ENCODE measurements at places on chromosomes 12 and 14.

DNA sequence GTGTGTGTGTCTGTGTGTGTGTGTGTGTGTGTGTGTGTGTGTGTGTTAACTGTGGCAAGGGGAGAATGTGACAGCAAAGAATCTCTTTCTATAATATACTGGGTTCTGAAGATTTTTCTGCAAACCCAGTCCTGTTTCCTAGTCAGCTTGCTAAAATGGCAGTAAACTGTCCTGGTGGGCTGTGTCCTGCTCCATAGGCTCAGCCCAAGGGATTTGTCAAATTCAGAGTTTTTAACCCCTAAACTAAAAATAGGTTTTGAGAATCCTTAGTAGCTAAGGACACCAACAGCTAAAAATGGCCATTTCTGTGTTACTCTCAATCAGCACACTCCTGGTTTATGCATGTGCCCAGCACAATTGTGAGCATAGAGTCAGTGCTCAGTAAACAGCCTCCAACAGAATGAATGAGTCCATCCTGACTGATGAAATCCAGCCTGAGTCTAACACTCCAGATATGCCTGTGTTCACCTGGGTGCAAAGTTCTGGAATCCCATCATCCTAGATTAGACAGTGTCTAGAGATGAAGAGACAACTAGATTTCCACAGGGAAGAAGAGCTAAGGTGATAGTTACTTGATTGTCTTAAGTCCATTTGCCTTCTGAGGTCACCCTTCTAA, 192.6 kb downstream of the TTC6 start:
- no peak for DNase-seq

GRCh38 chr14:19911114-19911513, 9.3 kb upstream of the OR4K5 start:
- no peak for DNase-seq

GRCh38 chr12:76047742-76048141, 16.2 kb upstream of the PHLDA1 start:
- no peak for DNase-seq

DNA sequence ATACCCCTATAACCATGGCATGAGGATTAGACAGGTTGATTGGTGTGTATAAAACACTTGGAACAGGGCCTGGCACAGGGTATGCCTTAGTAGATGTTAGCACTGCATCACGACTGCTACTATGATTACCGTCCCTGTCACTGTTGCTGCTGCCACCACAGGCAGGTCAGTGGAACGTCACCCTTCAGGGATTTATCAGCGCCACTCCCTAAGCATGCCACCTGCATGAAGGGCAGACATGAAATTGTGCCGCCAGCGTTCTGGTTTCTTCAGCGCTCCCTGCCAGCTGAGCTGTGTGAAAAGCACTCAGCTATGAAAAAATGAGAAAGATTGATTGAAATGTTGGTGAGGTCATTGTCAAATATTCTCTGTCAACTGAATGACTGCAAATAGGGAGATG, 477.0 kb downstream of the DPF3 start:
- DNase-seq = no peak

GRCh38 chr12:120835304-120835612, 68.9 kb downstream of the SPPL3 start:
- DNase-seq = no peak

- no peak for DNase-seq
Measured at GRCh38 chr12:91113621-91114020, 2.3 kb upstream of the LUM start.

GRCh38 chr12:105348561-105348960, 18.1 kb downstream of the C12orf75 start:
- no peak for DNase-seq

DNA sequence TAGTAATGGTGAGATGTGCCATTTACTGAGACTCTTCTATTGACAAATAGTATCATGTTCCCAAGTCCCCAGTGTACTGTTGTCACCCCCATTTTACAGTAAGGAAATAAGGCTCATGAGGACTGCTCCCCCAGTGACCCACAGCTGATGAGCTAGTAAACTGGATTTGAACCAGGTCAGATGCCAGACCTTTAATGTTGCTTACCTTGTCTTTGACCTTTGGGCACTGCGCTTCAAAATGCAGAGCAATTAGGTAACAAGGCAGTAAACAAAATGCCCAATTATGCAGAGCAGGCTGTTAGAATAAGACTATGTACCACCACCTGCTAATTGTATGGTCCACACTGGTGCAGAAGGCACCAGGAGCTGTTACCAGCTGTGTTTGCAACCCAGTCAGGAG, 38.5 kb upstream of the RIN3 start:
- DNase-seq = no peak

- DNase-seq = no peak
Measured at GRCh38 chr12:115672506-115673080, 604.9 kb downstream of the MED13L start.

GRCh38 chr12:49277466-49277865, 12.6 kb downstream of the TUBA1C start:
- no peak for DNase-seq

DNA sequence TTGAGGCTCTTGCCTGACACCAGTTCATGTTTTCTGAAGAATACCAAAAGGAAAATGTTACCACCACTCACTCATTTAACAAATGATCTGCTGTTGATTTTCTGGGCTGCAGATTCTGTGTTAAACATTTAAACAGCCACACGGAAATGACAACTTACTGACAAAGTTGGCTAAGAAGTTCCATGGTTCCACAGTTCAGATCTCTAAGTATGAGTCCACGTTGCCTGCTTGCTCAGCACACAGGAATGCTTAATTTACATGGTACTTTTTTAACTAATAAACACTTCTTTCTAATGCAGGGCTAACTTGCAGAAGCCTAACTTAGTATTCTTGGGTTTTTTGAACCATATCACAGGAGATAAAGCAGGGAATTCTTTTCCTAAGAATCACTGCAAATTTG, 34.7 kb downstream of the PTGER2 start:
- DNase-seq = no peak

GRCh38 chr12:98639491-98639890, 5.1 kb downstream of the IKBIP start:
- DNase-seq = no peak

GRCh38 chr14:105945896-105946295, 419.5 kb downstream of the TMEM121 start:
- DNase-seq = no peak

DNA sequence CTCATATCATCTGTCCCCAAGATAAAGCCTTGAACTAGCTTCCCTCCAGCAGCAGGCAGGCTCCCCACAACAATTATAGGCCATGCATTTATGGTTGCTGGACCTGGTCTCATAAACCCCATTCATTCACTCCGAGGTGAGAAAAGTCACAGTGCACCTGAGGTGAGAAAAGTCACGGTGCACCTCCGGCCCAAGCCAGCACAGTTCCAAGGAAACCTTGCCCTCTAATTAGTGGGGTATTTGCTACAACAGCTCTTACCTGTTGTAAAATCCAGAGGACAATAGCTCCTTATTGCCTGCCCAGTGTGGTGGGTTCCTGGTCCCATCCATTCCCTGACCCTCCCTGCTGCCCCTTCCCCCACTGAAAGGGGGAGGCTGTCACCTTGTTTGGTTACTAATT, 65.6 kb downstream of the FBXL14 start:
- no peak for DNase-seq

GRCh38 chr12:127150956-127151355, 1116.0 kb upstream of the TMEM132C start:
- DNase-seq = no peak

- peak; percentile 6 for DNase-seq
Measured at GRCh38 chr14:65961004-65961403, 525.2 kb upstream of the CCDC196 start.

DNA sequence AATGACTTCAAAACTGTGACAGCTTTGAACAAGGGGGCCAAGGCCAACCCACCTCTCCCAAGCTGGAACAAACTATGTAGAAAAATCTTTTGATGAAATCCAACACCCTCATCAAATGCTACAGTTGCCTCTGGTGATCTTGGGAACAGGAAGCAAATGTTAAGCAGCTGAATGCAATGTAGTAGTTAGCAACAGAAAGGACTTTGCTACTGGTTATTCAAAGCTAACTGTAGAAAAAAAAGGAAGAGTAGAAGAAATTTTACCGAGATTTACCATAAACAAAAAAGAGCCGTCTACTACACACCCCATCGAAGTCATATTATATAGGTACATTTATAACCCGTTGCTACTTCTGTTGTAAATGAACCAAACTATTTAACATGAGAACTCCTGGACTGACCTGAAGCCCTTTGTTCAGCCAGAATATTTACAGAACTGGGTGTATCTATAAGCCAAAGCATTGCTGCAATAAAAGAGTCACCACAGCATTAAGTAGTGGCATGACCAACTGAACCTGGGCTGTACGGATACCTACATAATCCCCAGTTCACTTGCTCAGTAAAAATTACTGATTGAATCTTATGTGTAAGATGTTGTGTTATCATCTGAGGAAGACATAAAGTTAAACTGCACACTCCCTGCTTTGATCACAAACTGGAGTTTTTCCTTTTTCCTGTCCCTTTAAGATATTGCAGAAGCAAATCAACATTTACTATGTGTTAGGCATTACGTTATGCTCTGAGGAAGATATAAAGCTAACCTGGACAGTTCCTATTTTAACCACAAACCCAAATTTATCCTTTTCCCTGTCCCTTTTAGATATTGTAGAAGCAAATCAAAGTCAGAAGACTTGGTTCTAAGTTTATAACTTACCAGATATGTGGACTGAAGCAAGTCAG, 25.1 kb downstream of the SYNJ2BP start:
- no peak for DNase-seq

DNA sequence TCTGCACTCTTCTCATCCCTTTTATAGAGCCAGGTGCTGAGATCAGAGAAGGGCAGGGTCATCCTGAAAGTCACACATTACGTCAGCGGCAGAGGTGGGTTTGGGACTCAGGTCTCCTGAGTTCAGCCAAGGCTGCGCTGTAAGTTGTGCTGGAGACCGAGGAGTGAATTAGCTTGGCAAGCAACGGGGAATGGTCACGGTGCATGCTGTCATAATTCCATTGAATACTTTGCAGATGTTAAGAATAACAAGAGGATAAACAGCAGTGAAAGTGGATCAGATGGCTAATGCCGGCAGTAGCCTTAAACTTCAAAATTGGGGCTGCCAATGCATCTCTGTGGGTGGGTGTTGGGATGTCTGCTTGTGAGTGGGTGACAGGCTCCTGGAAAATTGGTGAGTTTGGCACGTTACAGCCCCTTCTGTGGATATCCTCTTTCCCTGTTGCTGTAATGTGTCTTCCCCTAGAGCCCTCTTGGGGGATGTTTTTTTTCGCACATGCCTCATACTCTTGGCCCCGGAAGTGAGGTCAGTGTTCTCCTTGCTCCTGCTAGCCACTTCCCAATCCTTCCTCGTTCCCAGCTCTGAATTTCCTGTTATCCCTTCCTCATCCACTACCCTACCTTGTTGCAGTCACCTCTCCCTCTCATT, 287.1 kb upstream of the SRRM4 start:
- no peak for DNase-seq

Measured in NCI-H2081 treated with DMSO at 0.1 percent for 48 hours (cell line).